ENCODE measurements at places on chromosomes 13 and 19.

- no peak for DNase-seq
Observed at GRCh38 chr19:4807188-4807587, 15.7 kb downstream of the FEM1A start.

- no peak for DNase-seq
Observed at GRCh38 chr19:36113894-36114720, 568 bp downstream of the POLR2I start.

DNA sequence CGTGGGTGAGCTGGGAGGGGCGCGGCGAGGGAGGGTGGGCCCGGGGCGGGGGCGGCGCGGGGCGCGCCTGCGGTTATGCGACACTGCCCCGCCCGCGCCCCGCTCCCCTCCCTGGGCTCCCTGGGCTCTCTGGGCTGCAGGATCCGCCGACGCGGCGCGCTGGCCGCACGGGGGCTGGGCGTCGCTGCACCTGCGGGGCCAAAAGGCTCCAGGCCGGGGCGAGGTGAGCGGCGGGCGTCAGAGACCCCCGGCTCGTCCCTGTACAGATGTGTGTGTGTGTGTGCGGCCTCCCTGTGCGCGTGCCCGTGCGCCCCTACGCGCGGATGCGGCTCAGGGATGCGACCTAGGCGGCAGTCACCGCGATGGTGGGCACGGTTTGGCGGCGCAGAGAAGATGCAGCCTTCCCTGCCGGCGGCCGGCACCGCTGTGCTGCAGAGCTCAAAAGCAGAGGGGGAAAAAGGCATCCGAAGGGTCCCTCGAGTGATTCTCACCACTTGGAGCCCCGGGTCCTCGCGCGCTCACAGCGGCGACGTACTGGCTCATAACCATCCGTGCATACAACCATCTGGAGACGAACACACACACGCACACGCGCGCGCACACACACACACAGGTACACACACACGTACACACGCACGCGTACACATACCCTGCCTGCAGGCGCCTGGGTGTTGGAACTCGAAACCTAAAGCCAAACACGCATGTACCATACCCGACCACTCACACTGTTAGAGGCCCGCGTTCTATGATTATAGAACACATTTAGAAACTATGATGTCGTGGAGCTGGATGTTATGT, 709 bp downstream of the ATP8A2 start:
- no peak for DNase-seq

DNA sequence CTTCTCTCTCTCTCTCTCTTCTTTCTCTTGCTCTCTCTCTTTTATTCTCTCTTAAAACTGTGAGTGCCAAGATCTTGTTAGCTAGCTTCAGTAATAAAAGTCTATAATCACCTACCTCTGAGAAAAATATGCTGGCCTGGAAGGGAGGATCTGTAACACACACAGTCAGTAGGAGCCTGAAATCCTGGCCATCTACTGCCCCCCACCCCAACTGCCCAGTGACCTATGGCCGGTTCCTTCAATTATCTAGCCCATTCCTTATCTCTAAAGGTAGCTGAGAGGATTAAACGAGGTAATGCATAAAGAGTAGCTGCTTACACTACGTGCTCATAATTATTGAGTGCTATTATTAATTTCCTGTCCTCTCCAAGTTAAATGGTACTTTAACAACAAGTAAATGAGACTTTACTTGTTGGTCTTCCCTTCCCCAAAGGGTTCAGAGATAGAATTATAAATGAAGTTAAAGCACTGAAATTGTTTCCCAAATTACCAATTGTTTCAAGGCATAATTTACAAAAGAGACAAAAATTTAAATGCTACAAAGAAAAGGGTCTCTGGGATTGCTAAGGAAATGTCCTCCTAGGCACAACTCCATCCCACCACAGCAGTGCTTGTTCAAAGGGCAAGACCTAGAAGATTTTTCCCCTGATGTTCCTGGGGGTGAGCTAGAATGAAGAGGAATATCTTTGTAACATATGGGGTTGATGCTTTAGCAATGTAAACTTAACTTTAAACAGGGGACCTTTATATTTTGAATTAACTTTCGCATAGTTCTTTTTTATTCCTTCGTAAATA, 1.8 kb downstream of the LCP1 start:
- no peak for DNase-seq

- no peak for DNase-seq
Observed at GRCh38 chr13:35485424-35485823, 8.9 kb upstream of the MAB21L1 start.

DNA sequence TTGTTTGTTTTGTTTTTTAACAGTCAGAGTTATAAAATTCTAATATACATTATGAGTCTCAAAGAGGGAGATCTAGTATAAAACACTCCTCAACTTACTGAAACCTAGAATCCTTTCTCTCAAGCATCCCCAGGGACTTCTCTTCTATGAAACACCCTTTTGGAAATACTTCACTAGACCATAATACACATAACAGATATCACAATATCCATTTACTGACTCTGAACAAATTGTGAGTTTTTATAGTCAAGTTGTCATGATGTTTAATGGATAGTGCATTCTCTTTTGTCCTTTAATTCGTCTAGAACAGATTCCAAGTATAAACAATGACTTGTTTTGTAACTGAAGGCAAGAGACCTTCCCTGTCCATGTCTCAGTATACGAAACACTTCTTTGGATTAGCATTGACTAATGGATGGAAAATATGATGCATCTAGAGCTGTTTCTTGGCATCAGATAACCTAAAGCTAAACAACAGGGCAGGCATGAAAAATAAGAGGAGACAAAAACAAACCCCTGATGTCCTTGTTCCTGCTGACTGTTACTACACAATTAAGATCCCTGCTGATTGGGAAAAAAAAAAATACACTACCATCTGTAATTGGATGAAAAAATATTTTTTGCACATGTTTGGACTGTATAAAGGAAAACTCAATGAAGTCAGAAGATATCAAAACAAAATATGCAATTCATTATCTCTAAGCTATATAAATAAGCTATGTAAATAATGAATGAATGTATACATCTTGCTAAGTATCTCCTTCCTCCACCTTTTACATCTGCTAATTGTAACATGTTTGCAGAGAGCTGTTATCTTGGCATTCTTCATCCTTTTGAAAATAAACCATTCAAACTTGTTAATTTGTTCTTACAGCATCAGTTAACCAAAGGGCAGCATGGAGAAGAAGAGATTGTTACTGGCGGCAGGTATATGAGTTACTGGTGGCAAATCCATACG, 214.2 kb downstream of the LACC1 start:
- no peak for DNase-seq

DNA sequence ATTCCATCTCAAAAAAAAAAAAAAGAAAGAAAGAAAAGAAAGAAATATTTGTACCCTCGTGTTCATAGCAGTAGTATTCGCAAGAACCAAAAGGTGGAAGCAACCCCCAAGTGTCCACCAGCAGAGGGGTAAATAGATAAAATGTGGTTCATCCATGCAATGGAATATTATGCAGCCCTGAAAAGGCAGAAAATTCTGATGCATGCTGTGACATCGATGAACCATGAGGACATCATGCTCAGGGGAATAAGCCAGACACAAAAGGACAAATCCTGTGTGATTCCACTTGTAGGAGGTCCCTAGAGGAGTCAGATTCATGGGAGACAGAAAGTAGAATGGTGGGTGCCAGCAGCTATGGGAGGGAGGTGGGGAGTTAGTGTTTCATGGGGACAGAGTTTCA, 6.4 kb upstream of the LRRC8E start:
- no peak for DNase-seq

Measured in fibroblast of skin of left biceps (primary cell).